ENCODE measurements at places on chromosomes 13 and 19. TPM values are rescaled to one million over a fixed set of nuclear protein-coding genes. Genes with fewer than 3 reads are reported as not detected.

RTBDN gene
- not detected for total RNA-seq

ACP7 gene
- total RNA-seq, result not detected

STRN4 gene
- total RNA-seq, result 68.8 TPM

TBXA2R gene
- total RNA-seq, result 2.4 TPM

VN1R4 gene
- total RNA-seq, result not detected

Data from CD8-positive, alpha-beta memory T cell (primary cell).